T1000 (cell line): ENCODE measurements at places on chromosomes 7 and 10.

- DNase-seq = no peak
Measured at GRCh38 chr7:67346876-67347275, 350.2 kb downstream of the TYW1 start.

GRCh38 chr7:148972375-148972774 lies 55.9 kb downstream of the PDIA4 start:
- no peak for DNase-seq

- DNase-seq = no peak
Measured at GRCh38 chr7:132321387-132321786, 254.9 kb downstream of the PLXNA4 start.

DNA sequence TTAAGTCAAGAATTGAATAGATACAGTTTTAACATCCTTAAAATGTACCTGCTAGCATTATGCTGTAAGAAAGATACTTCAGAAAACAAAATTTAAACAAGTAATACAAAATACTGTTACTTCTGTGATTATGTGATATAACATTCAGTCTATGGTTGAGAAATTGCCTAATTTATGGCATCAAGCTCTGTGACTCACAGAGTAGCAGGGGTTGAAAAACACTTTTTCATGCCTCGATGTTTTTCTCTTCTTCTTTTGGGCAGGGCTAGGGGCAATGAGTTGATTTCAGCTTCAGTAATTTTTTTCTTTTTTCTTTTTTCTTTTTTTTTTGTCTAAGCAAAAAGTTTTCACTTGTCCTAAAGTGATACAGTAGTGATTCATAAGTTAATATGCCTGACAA lies 209.2 kb downstream of the MBL2 start:
- DNase-seq = no peak

- DNase-seq = no peak
Measured at GRCh38 chr10:1628757-1629156, 108.6 kb downstream of the ADARB2 start.

DNA sequence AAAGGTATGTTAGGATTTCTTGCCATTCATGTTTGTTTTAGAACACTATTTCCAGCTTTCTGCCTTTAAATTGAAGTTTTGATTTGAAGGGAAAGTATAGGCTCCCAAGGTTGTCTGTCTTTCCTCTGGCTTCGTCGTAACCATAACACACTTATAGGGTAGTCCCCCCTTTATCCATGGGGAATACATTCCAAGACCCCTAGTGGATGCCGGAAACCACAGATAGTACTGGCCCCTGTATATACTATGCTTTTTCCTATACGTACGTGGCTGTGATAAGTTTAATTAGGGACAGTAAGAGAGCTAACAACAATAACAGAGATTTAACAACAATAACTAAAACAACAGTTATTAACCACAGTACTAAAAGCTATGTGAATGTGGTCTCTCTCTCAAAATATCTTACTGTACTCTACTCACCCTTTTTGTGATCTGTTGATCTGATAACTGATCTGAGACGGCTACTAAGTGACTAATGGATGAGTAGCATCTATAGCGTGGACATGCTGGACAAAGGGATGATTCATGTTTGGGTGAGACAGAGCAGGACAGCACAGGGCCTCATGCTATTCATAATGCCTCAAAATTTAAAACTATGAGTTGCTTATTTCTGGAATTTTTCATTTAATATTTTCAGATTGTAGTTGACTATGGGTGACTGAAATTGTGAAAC lies 273.1 kb downstream of the AUTS2 start:
- peak; percentile 2 for DNase-seq

DNA sequence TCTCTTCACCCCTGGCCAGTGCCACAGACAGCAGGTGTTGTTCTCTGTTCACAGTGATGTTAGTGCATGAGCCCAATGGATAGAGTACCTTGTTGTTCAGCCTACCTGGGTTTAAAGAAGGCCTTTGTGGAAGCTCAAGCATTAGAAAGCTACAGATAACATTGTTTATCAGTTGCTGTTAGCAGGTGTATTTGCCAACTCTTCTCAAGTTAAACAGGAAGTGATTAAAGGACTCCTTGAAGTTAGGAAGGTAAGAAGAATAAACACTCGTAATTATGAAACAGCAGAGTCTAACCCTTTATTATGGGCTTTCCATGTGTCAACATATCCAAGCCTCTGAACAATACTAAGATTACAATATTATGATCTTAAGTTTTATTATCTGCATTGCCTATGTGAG lies 25.9 kb downstream of the RGR start:
- no peak for DNase-seq

DNA sequence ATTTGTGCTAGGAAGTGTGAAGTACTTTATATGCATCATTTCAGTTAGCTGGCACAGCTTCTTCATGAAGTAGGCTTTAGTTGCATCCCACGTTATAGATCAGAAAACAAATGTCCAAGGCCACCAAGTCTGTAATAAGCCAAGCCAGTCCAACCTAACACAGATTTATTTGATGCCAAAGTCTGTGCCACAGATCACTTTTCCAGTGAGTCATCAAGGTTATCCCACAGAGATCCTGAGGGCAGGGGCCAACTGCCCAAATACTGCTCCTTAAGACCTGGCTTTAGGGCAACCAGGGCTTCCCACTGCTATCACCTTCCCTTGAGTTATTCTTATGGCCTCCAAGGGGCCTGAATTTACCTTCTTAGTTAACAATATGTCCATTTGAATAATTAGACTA lies 1340.4 kb downstream of the XPNPEP1 start:
- no peak for DNase-seq

GRCh38 chr7:106736508-106737201 lies 75.7 kb upstream of the CCDC71L start:
- DNase-seq = peak; percentile 2

- DNase-seq = no peak
Measured at GRCh38 chr7:22287412-22287811, 69.5 kb downstream of the RAPGEF5 start.

GRCh38 chr7:123944395-123944794 lies 19.4 kb downstream of the SPAM1 start:
- no peak for DNase-seq

GRCh38 chr10:11874568-11875493 lies 51.7 kb downstream of the PROSER2 start:
- no peak for DNase-seq

- no peak for DNase-seq
Measured at GRCh38 chr7:2041496-2042367, 191.0 kb downstream of the MAD1L1 start.

DNA sequence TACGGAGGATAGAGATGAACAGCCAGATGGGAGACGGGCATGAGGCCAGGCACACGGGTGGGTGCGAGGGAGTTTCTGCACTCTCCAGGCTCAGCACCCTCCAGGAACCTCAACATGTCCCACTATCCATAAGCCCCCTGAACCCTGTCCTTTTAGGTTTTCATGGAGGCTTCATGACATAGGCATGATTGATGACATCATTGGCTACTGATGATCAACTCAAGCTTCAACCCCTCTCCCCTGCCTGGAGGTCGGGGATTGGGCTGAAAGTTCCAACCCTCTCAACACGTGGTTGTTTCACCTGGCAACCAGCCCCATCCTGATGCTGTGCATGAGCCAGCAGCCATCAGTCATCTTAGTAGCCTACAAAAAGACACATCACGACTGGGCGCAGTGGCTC lies 360.7 kb upstream of the AUTS2 start:
- no peak for DNase-seq

DNA sequence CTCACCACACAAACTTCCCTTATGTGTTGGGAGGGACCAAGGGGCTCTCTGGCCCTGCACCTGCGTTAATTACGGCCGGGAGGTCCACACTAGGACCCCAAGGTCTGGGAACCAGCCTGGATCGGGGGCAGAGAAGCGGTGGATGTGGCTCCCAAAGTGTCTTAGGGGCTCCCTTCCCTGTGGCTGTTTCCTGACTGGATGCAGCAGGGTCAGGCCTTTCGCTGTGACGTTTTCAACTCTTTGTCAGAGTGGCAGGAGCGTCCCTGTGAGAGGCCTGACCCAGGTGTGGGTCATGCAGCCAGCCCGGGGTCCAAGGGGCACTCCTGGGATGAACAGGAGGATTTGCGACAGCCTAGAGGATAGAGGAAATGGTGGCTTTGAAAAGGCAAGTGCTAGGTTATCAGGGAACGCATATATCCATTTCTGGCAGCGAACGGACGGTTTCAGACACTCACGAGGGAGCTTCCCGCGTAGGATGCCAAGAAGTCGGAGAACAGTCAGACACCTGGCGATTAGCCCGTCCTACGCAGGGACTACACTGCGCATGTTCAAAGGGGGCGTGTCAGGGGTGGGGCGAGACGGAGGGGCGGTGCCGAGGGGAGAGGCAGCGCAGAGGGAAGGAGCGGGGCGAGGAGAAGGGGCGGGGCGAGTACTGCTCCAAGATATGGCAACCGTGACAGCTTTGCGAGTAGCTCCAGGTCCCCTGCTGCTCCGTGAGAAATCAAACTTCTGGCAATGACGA lies 46.2 kb upstream of the ZNF716 start:
- peak; percentile 47 for DNase-seq

DNA sequence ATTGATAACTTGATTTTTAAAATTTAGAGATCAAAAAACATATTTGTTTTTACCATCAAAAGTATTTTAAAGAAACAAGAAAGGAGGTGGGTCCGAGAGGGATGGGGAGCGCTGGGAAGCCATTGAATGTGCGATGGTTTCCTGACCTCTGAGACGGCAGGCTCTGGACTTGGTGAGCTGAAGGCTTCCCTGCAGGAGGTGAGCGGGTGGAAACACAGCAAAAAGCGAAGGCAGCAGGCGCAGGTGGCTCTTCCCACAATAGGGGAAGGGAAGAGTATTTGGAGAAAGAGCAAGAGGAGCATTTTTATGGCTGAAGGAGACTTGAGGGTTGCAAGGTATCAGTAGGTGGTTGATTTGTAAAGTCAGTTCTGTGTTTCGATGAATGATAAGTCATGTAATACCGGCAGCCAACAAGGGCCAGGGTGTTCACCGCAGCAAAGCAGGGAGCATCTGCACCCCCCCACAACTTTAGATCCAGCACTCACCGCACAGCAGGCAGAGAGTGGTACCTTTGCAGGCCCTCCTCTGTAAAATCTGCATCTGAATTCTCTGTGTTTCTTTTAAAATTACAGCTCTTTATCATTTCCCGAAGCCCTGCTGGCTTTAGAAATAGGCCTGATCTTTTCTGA lies 10.5 kb downstream of the C10orf53 start:
- no peak for DNase-seq

DNA sequence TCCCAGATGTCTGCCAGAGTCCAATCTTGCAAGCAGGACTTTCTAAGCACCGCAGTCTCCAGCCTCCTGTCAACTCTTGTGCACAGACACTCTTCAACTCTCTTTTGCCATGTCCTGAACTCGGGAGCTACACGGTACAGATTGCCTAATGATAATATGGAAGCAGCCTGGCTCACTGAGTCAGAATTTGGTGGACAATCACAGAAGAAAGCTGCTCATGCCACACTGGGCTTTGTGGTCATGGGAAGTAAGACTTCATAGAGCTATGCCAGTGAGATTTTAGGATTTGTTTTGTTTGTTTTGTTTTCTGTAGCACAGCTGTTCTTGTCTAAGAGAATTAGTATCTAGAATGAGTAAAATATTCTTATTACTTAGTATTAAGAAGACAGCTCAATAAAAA lies 144.1 kb upstream of the PRSS58 start:
- no peak for DNase-seq

GRCh38 chr10:101346177-101346576 lies 7.8 kb upstream of the BTRC start:
- no peak for DNase-seq

- DNase-seq = no peak
Measured at GRCh38 chr10:43120116-43120928, 17.9 kb upstream of the CSGALNACT2 start.

DNA sequence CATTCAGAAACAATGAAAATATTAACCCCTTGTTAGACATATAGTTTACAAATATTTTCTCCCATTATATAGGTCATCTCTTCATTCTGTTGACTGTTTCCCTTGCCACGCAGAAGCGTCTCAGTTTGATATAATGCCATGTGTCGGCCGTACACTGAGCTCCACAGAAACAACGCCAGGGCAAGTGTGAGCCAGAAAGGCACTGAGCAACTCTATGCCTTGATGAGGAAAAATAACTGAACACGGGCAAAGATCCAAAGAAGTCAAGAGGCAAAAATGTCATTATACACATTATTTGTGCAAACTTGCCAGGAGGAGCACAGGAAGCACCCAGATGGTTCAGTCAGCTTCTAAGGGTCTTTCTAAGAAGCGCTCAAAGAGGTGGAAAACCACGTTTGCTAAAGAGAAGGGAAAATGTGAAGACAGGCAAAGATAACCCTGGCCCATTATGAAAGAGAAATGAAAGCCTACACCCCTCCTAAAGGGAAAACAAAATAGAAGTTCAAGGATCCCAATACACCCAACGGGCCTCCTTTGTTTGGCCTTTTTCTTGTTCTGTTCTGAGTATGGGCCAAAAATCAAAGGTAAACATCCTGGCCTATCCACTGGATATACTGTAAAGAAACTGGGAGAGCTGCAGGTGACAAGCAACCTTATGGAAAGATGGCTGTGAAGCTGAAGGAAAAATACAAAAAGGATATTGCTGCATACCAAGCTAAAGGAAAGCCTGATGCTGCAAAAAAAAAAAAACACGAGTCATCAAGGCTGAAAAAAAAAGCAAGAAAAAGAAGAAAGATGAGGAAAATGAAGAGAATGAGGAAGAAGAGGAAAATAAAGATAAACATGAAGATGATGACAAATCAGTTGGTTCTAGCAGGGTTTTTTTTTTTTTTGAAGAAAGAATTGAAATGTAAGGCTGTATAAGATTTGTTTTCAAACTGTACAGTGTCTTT lies 15.5 kb downstream of the ARHGAP12 start:
- DNase-seq = no peak

DNA sequence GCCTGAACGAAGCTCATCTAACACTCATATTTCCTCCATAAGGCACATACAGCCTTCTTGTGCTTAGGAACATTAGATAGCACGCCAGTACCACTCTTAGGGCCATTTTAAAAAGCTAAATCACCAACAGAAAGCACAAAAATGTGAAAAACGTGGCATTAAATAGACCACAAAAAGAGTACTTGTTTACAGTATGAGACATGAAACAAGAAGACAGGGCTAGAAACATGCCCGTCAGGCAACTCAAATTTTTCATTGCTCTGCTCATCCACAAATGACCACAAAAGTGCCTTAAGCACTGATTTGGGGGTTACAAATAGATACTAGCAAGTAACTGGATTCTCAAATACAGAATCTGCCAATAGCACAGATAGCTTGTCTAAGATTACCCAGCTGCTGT lies 67.8 kb downstream of the ELMO1 start:
- DNase-seq = peak; percentile 17

DNA sequence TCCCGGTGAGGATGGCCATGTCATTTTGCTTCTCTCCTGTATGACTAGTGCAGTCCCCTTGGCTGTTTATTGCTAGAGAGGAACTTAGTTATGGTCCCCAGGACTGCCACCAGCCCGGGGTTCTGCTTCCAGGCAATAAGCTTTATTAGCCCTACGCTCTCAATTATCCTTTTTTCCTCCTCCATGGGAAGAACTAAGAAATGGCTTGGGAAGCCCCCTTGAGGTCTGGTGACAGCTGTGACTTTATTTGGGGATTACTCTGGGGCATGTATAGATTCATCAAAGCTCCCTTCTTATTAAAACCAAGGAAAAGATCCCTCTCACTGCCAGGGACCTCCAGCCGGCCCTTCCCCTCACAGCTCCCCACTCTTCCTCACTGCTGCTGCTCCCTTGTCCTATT lies 155.2 kb upstream of the INSYN2A start:
- DNase-seq = no peak

GRCh38 chr10:112904000-112904399 lies 46.0 kb upstream of the TCF7L2 start:
- no peak for DNase-seq

GRCh38 chr7:4883372-4884144 lies at the start of gene RADIL:
TSS of gene RADIL (minus strand) at chr7:4883716. CDS start at chr7:4878139, 5,577 bp downstream.
- peak; percentile 90 for DNase-seq

- DNase-seq = no peak
Measured at GRCh38 chr7:17681965-17682364, 258.3 kb downstream of the SNX13 start.

- DNase-seq = no peak
Measured at GRCh38 chr10:101651336-101651735, 43.6 kb downstream of the FBXW4 start.
